ENCODE measurements at places on chromosomes 5 and 9. TPM values are rescaled to one million over a fixed set of nuclear protein-coding genes. Genes with fewer than 3 reads are reported as not detected.

DNA sequence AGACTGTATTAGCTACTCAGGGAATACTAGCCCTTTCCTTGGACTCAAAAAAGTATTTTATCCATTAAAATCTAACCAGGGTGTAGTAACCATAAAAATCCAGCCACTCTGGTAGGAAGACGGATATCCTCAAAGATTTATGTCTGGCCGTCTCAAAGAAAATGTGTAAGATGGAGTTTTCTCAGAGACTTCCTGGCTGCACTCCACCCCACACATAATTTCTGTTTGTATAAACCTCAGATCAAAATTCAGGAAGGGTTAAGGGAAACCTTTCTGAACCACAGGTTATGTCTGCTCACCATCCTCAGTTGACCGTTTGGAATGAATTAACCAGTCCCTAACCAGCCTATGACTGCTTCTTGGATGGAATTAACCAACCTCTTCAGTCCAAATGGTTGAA, 13.8 kb upstream of the SMIM23 start:
- DNase-seq, result no peak

- no peak for DNase-seq
Measured at GRCh38 chr5:139650031-139650688, 2.0 kb downstream of the CXXC5 start.

Gene IL17B
- not detected for total RNA-seq

- no peak for DNase-seq
Measured at GRCh38 chr5:170619869-170620268, 116.0 kb downstream of the KCNIP1 start.

Gene PCDHGB7
- 10.6 TPM for total RNA-seq

Gene OTULINL
- total RNA-seq, result 18.8 TPM

Gene BSPRY
- under 0.01 TPM for total RNA-seq

DNA sequence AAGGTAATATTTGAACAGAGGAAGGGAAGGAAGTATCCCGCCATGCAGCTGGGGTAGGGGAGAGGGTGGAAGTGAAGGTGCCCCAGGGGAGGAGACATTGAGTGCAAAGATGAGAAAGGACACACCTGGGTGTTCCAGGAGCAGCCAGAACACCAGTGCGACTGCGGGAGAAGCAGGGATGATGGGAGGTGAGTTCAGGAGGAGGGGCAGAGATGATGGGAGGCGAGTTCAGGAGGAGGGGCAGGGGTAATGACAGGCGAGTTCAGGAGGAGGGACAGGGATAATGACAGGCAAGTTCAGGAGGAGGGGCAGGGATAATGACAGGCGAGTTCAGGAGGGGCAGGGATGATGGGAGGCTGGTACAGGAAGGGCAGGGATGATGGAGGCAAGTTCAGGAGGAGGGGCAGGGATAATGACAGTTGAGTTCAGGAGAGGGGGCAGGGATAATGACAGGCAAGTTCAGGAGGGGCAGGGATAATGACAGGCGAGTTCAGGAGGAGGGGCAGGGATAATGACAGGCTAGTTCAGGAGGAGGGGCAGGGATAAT, 17.2 kb upstream of the SPOCK1 start:
- DNase-seq, result no peak

Gene IFNK
- total RNA-seq, result not detected

Data from frontal cortex (tissue), 4 donors.